ENCODE measurements at places on chromosomes 2 and 18.

- peak; percentile 23 for DNase-seq
These were observed 149.3 kb downstream of the HAUS1 start for GRCh38 chr18:46253498-46253897.

DNA sequence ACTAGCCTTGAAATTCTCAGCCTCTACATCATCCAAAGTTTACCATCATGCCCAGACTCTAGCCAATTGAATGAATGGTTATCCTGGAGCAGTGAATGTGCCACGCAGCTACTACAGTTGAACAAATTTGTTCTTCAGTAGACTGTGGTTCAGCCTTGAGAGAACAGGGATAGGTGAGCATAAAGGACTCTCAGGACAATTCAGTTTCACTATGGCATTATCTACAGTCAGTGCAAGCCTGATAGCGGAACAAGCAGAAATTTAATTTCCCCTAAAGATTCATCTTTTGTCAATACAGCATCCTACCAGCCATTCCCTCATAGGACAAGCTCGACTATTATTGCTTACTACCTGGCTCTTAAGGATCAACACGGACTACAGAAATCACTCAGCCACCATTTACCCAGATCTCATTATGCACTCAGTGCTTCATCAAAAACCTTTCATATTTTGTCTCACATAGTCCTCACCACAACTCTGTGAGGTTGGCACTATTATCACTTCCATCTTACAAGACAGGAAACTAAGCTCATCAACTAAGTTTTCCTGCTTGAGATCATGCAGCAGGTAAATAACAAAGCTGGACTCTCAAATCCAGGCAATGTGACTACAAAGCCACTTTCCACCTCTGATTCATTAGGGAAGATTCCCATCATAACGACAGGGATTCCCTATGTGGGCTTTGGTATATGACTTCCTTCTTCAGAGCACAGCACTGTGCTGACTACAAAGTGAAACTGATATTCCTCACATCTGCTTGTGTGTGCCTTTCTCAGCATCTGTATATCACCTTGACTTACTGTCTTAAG, 181.5 kb upstream of the ACVR2A start:
- no peak for DNase-seq

GRCh38 chr2:42224422-42225067, 55.4 kb downstream of the EML4 start:
- no peak for DNase-seq

DNA sequence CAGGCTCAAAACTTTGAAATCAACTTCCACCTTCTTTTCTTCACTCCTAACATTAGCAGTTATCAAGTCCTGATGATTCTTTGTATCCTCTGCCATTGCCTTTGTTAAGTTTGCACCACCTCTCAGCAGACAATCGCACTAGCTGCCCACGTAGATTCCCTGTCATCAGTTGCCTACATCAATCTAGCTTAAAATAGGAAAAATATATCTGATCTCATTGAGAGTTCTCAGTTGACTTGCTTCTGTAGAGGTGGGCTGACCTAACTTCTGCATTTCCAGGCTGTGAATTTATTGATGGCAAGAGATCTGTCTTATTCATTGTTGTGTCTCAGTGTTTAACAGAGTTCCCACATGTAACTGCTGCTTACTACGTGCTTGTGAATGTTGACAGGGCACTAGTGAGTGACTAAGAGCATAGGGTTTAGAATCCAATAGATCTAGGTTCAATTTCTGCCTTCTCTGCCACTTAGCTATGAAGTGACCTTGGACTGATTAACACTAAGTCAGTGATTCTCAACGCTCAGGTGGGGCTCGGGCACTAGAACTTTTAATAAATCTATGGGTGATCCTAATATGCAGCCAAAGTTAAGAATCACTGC, 3.7 kb upstream of the INSIG2 start:
- no peak for DNase-seq

DNA sequence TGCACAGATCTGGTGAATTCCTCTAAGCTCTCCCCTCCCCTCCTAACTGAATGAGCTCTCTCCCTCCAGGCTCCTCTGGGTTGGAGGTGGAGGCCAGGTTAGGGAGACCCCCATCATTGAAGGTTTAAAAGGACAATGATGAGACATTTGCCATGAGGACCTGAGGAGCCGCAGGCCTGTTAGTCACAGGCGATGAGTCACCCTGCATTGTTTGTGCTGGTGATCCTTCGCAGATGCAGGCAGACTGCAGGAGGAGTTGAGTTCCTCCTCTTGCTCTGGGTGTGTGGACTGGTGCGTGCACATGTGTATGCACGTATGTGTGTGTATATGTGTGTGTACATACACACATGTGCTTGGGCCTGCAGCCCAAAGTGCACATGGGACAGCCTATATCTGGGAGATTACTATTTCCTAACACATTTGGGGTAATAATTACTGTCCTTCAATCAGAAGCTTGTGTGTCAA, 42.0 kb downstream of the MCFD2 start:
- DNase-seq = peak; percentile 95

DNA sequence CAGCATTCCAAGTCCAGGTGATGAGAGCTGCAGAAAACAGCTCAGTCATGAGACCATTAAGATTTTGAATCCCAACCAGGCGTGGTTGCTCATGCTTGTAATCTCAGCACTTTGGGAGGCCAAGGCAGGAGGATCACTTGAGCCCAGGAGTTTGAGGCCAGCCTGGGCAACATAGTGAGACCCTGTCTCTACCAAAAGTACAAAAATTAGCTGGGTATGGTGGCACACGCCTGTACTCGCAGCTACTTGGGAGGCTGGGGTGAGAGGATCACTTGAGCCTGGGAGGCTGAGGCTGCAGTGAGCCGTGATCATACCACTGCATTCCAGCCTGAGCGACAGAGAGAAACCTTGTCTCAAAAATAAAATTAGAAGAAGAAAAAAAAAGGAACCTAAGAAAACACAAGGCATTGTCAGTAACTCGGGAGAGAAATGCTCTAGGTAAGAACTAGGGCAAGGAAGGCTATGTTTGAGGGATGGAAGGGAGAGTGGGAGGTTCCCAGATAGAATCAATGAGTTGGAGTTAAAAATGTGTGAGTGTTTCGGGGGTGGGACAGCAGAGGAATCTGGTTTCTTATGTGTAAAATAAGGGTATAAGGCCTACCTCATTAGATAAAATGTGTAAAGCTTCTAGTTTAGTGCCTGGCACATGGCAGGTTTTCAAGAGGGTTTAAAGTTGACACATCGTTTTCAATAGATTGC, 23.3 kb upstream of the MTA3 start:
- DNase-seq = no peak

GRCh38 chr2:191625446-191625845, 52.5 kb upstream of the NABP1 start:
- no peak for DNase-seq
